SK-N-SH treated with all-trans-retinoic acid at 6 μM for 48 hours (cell line): ENCODE measurements at places on chromosomes 12 and 14.

DNA sequence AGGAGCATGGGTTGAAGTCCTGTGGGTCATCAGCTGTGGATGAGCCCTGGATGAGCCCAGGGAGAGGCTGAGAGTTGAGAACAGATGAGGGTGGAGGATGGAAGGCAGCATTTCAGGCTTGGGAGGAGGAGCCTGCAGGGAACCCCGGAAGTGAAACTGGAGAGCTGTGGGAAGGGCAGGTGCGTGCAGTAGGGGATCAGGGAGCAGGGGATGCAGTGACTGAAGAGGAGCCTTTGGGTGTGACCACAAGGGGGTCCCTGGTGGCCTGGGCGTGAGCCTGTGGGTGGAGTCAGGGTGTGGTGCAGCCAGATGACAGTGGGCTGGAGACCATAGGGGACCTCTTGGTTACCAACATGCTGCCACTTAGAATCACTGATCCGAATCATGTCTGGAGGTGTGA lies 115.5 kb downstream of the PAPOLA start:
- no peak for ATAC-seq

DNA sequence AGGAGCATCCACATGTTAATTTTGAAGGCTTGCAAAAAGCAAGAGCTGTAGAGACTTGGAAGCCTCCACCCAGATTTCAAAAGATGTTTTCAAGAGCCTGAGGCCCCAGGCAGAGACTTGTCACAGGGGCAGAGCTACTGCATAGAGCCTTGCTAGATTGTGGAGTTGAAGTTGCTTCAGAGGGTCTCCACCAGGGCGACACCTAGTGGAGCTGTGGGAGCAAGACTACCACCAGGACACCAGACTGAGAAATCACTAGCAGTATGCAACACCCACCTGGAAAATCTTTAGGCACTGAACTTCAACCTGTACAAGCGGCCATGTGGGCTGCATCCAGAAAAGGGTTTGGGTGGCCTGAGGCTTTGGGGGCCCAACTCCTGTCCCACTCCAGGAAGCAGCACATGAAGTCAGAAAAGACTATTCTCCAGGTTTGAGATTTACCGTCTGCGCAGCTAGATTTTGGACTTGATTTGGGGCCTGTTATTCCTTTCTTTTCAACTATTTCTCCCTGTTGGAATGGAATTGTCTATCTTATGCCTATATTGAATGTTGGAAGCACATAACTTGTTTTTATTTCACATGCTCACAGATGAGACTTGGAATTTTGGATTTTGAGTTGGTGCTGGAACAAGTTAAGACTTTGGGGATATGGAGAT lies 508.6 kb downstream of the FLRT2 start:
- peak; percentile 96 for ATAC-seq

DNA sequence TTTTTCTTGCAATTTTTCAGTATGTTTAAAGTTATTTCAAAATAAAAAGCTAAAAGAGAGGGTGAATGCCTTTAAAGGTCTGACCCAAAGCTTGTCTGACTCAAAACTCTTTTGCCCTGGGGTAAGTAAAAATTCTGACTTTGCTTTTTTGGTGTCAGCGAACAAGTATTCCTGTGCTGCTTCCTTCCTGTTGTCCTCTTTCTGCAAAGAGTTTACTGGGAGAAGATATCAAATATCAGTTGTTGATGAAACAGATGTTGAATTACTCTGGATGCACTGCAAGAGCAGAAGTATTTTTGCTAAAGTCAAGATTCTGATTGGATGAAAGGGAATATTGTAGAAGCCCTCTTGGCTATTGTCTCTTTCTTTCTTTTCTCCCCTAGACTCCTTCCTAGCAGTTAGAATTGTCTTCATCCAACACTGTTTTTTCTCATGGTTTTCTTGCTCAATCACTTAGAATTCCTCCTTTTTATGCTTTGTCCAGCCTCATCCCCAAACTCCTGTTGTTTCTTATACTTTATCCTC lies 62.0 kb downstream of the DACT1 start:
- no peak for ATAC-seq

DNA sequence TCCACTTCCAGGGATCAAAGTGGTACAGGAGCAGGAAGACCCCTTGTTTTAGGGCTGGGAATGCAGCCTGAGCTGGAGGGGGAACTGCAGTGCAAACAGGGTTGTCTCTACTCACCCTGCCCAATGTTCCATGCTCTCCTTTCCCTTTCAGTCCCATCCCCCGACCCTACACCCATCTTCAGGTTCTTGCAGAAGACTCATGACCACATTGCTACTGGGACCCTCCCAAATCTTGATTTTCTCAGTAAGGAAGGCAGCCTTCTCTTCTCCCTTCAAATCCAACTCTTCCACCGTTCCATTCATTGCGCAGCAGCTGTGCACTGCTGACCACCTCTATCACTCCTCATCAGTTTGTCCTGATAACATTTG lies 1.9 kb downstream of the SERPINA11 start:
- ATAC-seq, result no peak

GRCh38 chr14:96746101-96746500 lies 51.1 kb upstream of the VRK1 start:
- no peak for ATAC-seq

DNA sequence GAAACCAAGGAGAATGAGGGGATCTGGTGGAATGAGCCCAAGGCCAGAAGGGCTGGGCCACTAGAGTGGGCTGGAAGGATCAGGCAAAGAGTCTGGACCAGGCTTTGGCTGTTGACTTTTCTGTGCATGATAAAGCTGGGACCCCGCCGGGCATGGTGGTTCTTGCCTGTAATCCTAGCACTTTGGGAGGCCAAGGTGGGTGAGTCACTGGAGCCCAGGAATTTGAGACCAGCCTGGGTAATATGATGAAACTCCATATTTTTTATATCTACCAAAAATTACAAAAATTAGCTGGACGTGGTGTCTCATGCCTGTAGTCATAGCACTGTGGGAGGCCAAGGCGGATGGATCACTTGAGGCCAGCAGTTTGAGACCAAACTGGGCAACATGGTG lies 393 bp upstream of the KLHL33 start:
- ATAC-seq, result peak; percentile 24; the same call in 2 of the 3 replicates

- no peak for ATAC-seq
Observed at GRCh38 chr12:56572288-56572687, 50.7 kb downstream of the RBMS2 start.

DNA sequence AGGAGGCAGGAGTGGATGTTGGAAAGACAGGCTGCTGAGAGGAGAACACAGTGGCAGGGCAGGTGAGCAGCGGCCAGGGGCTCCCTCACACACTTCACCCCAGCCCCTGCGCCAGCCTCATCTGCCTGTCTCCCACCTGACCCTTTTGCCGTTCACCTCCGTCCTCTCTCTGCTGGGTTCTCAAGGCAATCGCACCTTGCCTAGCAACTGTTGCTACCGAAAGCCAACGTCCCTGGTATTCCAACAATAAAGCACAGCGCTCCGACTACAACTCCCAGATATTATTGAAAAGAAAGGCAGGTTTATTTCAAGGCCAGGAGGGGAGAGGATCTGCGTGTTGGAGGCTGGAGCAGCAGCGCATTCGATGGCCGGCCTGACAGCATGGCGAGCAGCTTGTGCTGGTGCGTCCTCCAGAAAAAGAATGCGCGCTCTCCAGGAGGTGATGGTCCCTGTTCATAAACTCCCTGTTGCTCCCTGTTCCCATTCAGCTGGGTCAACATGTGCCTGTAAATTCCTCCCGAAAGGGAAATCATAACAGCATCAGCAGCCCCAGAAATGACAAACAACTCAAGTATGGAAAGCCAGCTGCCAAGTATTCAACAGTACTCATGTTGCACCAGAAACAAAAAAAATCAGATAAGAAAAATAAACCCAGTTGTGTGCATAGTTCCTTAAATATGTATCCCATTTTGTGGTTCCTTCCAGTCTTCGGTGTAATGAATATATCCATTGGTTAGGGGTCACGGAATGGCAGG lies 153.0 kb upstream of the DIO3 start:
- ATAC-seq, result no peak

DNA sequence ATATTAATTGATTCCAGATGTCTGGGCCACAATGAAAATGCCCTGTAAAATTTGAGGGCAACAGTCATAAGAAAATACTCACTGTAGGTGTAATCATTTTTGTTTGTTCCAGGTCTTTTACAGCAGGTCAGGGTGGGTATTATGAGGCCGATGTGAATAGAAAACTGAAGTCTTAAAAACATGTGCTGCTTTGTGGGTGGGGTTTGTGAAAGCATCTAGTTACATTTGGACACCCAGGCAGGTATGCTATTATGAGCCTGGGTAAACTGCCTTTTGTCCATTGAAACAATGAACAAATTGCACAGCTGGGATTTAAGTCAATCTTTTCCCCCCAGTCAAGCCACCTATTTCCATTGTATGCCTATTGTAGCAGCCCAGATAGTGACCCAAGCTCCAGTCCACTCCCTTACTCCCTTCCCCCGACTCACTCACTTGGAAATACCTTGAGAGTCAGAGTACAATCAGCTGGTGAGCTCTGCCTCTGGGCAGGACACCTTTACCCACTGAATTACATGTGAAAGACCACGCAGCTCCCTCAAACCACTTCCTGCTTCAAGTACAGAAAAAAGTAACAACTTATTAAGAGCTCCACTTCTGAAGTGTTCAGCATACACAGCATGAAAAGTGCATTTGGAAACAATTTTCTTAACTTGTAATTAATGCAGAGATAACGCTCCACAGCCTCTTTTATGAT lies 1.8 kb downstream of the IGF1 start:
- ATAC-seq, result peak; percentile 13; the same call in 2 of the 3 replicates

DNA sequence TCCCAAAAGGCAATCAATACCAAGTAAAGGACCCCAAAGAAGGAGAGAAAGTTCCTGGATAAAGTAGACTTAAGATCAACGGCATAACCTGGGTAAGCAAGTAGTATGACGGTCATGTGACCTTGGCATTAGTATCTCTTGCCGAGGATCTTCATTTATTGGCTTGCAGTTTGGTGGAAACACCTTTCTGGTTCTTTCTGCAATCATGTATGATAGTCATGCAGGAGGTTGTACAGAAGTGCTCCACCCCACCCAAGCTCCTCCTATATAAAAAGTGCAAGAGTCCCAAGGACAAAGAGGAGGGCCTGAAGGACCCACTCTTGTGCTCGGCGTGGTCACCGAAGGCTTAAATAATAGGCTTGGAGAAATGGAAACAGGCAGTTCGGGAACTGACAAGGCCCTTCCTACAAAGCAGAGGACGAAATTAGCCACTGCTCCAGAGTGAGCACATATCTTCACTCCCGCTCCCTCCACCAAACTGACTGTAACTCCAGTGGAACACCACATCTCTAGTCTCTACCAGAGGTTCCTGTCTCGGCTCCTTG lies 750 bp downstream of the CS start:
- ATAC-seq, result peak; percentile 28

GRCh38 chr12:104371043-104371870 lies 67.7 kb downstream of the EID3 start:
- ATAC-seq, result peak; percentile 48; the same call in 2 of the 3 replicates
